EL (cell line): ENCODE measurements at places on chromosomes 3 and 15.

DNA sequence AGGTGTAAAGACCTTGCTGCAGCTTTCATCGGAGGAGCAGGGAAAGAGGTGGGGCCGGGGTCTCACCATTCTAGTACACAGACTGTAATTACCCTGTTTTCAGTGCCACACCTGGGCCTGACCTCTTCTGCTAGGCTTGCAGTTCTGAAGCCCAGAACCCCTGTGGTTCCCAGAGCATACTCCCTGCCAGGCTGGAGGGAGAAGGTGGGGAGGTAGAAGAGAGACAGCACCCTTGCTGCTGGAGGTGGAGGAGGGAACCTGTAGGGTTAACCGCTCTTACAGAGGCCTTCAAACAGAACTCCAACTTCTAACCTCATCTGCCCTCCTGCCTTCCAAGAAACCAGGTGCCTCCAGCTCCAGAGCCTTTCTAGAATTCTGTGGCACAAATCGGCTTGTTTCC, 27.0 kb downstream of the PCOLCE2 start:
- DNase-seq, result no peak

- peak; percentile 99 for DNase-seq
Observed at GRCh38 chr3:64187065-64187959, 38.0 kb downstream of the PRICKLE2 start.

DNA sequence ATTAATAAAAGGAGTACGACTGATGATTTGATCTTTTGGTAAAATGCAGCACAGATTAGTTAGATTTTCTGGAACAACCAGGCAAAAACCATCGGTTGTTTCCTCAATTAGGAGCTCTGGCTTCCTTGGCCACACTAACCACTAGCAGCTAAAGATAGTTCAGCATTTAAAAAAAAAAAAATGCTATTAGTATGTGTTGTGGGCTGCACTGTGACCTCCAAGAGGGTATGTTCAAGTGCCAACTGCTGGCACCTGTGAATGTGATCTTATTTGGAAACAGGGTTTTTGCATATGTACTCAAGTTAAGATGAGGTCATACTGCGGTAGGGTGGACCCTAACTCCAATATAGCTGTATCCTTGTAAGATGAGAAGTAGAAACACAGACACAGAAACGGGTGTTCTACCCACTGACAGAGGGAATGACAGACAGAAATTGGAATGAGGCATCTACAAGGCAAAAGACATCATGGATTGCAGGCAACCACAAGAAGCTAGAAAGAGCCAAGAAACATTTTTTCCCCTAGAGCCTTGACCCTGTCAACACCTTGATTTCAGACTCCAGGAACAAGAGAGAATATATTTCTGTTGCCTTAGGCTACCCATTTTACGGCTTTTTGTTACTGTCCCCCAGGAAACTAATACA, 534.6 kb upstream of the ROBO2 start:
- no peak for DNase-seq

DNA sequence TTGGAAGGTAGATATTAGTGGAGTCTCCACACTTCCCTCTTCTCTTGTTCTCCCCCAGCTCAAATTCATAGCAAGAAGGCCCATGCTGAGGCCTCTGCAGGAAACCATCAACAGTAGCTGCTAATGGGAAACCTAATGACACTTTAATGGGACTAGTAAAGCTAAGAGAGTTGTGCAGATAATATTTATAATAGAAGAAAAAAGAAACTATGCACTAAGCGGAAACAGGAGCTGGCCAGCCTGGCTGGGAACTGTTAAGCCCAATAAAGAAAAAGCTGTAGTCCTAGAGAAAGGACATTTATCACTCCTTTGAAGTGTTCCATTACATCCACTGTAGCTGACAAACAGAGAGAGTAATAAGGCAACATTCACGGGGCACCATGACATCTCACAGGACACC, 229.6 kb downstream of the IGSF11 start:
- DNase-seq, result no peak

DNA sequence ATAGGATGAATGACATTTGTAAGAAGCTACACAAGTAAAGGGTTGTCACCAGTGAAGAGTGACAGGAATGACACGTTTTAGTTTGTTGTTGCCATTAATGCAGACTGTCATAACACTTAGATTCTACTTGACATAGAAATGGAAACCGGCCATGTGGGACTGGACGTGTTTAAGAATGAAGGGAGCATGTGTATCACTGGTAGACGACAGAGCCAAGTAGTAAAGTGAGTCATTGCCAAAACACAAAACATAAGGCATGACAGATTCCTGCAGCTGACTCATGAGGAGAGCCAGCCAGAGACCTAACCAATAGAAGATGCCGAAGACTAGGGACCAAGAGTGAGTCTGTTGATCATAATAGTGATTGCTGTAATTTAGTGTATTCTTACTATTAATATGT, 106.2 kb upstream of the PLAAT1 start:
- DNase-seq, result peak; percentile 89

- DNase-seq, result no peak
Observed at GRCh38 chr15:91445695-91446228, 345.7 kb downstream of the SV2B start.

GRCh38 chr15:95371664-95372063, 958.8 kb upstream of the NR2F2 start:
- DNase-seq, result peak; percentile 20

GRCh38 chr15:38886315-38887163, 321.9 kb upstream of the RASGRP1 start:
- DNase-seq, result peak; percentile 78

GRCh38 chr15:68489421-68489820, 57.5 kb upstream of the ITGA11 start:
- no peak for DNase-seq

DNA sequence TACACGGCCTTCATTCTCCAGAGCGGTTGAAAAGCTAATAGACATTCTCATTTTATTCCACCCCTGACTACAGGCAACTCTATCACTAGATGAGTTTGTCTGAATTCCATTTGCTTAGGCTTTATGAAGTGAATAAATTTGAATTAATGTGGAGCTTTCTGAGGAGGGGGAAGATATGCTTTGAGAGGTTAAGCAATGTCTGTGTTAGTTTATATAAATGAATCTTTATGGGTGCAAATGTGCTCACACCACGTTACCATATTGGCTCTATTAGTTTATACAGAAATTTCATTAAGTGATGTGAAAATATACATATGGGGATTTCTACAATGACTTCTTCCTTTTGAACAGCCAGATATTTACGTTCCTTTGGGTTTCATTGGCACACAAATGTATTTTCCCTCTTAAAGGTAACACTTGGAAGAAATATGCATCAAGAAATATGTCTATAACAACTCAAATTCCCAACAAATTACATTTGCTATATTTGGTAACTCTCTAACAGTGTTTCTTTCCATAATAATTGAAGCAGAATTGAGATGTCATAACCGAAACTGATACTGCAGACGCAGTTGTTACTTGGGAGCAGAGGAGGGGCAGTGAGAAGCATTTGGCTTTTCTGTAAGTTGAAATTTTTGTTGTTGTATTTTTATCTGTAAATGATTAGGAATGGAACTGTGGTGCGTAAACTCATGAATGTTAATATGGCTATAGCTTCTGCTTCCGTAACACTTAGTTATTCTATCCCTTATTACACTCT, 359.4 kb downstream of the CACNA2D3 start:
- DNase-seq, result no peak

DNA sequence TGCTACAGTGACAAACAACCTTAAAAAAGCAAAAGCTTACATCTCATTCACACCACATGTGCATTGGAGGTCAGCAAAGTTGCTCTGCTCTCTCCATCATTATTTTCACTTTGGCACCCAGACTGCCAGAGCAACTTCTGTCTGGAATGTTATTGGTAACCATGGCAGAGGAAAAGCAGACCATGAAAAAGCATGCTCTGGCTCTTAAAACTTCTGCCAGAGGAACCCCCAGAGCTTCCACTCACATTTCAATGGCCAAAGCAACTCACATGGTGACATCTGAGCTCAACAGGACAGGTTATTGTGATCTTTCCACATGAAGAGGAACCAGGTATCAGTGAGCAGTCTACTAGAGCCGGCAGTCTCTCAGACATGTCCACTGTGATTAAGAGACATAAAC, 21.9 kb upstream of the FRMD5 start:
- DNase-seq, result no peak

DNA sequence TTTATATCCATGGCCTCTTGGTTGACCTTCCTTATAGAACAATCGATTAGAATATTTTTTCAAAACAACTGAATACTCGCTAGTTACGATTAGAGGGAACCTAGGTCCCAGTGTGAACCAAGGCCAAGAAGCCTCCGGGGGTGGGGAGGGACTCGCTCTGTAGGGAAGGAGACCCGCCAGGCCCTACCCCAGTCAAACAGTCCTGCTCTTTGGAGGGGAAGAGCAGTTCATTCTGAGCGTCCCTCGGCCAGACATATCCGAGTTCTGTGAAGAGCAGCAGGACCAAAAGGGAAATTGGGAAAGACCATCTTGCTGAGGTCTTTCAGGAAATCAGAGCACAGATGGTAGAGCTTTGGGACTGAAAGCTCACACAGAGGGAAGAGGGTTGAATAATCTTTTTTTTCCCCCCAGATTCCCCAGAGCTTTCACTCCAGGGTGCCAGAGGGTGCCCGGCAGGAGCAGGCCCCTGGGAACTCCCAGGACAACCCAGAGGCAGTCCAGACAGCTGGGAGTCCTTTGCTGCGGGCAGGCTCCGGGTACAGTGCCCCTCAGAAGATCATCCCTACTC, 137.2 kb upstream of the HES1 start:
- DNase-seq, result no peak

DNA sequence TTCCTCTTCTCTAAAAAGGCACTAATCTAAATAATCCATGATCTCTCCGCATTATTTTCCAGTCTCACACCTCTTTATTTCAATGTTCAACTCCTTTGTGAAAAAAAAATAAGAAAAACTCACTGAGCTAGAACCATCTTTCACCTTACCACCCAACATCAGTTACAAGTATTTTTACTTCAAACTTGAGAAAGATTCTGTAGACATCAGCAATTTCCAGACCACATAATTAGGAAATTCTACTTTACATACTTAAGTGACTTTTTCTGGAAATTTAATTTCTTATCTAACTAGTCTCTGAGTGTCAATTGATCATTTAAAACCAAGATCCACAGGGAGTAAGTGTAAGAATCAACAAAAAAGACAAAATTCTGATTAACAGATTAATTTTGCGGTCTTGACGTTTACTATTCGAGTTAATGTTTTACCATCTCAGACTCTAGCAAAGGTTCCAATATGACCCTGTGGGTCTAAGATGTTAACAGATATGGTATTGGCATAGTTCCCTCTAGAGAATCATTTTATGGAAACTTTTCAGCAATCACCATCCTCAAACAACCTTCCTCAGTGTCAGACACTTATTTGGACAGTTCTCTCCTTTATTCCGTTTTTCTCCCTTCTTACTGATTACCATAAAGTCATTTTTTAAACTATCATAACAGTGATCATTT, 5.1 kb downstream of the ATP13A3 start:
- no peak for DNase-seq
